ENCODE measurements at places on chromosomes 16 and 17. TPM values are rescaled to one million over a fixed set of nuclear protein-coding genes. Genes with fewer than 3 reads are reported as not detected.

- DNase-seq = no peak
Observed at GRCh38 chr16:84105948-84106740, 10.6 kb downstream of the MBTPS1 start.

The CDC6 gene
- total RNA-seq = 16.8 TPM

DNA sequence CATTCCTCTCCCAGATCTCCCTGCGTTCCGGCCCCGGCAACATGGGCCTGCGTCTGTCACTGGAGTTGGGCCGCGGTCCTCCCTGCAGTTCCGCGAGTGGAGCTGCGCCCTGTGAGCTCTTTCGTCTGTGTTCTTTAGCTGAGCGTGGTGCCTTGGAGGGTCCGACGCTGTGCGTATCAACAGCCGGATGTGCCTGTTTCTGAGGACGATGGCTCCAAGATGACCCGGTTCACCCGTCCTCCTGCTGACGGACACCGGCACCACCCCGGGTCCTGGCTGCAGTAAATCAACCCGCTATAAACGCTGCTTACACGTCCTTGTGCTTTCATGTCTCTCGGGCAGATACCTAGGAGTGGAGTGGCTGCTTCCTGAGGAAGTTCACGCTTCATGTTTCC is 44.8 kb upstream of the GNG13 start:
- DNase-seq = no peak

The NT5M gene
- 7.1 TPM for total RNA-seq

The SMPD3 gene
- total RNA-seq = 0.20 TPM

DNA sequence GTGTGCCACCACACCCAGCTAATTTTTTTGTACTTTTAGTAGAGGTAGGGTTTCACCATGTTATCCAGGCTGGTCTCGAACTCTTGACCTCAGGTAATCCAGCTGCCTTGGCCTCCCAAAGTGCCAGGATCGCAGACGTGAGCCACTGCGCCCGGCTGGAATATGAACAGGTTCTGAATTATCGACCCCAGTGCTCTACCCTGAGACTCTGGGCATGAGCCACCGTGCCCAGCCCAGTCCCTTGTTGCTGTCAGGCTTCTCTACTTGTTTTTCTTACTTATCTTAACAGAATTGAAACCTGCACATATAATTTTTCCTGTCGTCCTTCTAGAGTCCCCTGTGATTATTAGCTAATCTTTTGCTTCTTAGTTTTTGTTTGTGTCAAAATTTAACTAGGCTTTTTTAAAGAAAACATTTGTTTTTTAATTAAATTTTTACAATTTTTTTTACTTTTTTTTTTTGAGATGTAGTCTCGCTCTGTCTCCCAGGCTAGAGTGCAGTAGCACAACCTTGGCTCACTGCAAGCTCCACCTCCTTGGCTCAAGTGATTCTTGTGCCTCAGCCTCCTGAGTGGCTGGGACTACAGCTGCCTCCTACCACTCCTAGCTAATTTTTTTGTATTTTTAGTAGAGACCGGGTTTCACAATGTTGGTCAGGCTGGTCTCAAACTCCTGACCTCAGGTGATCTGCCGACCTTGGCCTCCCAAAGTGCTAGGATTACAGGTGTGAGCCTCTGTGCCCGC is 66.7 kb downstream of the AP2B1 start:
- no peak for DNase-seq

DNA sequence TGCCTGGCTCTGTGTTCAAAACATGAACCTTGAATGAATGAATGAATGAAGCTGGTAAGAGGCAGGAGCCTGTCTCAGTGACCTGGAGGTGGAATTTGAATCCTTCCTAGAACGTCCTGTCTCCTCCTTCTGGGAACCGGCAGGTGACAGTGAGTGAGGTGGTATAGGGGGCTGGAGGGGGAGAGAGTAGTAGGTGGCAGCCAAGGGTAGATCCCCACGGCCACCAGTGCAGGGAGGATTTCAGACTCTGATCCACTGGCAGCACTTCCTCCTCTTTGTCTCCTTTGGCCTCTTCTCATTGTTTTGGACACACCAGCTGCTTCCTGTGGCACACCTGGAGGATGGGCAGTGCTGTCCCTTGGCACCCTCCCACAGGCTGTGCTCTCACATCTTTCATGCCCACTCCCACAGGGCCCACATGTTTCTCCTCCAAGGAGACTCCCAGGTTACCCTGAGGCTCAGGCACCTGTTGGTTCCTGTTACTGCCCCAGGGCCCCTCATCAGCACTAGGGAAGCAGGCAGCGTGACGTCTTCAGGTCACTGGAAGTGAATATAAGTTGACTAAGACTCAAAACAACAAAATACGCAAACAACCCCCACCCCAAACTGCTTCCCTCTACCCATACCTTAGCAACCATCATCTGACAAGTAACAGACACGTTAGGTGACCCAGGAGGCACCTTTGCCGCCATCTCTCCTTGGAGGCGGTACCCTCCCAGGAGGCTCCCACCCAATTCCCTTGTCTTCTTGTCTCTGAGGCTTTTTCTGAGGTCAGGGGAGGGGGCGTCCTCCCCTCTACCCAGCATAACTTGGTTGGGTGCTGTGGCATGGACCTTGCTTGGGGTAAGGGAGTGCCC is 84.6 kb downstream of the N4BP1 start:
- DNase-seq = no peak

The KCNJ18 gene
- not detected for total RNA-seq

GRCh38 chr16:55207693-55208428 is 116.1 kb upstream of the IRX6 start:
- DNase-seq = no peak

The LGALS9B gene
- not detected for total RNA-seq

DNA sequence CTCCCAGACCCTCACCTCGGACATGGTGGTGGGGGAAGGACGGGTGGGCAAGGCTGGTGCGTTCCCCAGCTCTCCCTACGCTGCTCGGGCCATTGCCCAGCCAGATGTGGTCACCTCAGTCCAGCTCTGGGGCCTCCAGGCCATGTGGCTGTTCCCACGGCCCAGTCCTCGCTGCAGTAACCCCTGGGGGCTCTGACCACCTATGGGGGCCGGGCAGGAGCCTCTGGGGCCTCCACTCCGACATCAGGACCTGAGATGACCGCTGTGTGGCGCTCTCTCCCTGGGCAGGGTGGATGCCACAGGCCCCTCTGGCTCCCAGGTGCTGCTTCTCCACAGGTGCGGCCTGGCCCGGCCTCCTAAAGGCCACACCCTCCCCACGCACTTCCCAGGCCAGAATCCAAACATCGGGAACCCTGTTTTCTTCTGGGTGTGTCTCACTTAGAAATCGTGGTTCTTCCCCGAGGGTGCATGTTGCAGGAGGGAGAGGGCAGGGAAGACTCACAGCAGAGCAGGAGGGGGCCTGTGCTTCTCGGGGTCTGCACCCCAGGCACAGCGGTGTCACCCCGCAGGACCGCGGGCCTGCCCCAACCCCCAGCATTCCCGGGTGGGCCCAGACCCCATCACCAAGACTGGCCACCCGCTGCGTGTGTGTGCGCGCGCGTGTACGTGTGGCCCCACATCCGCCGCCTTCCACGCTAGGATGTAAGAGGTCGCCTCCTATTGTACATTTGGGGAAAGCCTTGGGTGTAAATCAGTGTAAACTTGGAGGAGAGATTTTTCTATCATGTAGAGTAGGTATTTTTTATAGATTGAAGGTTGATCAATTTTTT is 5.9 kb upstream of the CAPN15 start:
- DNase-seq = no peak

The SECTM1 gene
- 7.0 TPM for total RNA-seq

- no peak for DNase-seq
Observed at GRCh38 chr17:32285746-32286517, 20.3 kb downstream of the RHBDL3 start.

DNA sequence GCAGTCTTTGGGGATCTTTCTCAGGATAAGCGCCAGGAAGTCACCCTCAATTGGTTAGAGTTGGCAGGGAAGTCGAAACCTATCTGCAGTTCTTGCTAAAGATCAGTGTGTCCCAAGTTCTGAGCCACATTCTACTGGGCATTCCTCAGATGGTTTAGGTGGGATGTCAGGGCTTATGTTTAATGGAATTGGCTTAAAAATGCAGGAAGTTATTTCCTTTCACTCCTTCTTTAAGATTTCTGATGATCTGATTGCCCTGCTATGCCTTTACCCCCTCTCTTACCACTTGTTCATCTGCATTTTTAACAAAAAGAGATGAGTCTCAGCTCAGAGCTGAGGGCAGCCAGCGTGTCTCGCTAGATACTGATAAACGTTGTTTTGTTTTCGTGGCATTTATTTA is 30.8 kb downstream of the FOXL1 start:
- DNase-seq = no peak

- peak; percentile 75 for DNase-seq
Observed at GRCh38 chr17:7436556-7437368, 1.5 kb downstream of the TMEM102 start.

GRCh38 chr17:50693036-50693682 is 14.6 kb downstream of the ANKRD40 start:
- no peak for DNase-seq

The ZNF423 gene
- total RNA-seq = 19.8 TPM

GRCh38 chr17:49916854-49917515 is 52.0 kb upstream of the DLX4 start:
- no peak for DNase-seq

The TEX14 gene
- 0.20 TPM for total RNA-seq

DNA sequence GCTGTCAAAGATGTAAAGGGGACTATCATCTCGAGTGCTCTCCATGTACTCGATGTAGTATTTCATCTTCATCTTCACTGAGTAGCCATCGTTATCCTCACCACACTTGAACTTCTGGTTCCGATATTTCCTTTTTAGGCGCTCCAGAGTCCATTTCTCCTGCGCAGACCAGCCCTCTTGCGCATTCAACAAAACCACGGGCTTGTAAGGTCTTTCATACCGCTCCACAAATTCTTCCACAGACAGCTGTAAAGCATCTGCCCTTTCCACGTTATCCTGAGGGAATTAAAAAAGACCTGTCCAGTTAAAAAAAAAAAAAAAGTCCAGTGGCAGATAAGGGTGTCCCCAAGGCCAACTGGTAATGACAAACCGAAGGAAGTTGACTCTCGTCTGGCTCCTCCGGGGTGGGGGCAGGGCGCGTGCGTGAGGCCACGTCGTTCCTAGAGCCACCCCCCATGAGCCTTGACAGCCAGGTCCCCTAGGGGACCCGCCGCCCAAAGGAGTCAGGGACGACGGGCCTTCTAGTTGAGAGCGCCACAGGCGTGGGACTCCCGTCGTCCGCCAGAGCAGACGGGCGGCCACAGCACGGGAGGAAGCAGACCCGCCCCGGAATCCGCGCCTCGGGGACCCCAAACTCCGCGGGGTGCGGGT is 701 bp downstream of the JMJD6 start:
- DNase-seq = no peak

The KRT12 gene
- not detected for total RNA-seq

GRCh38 chr16:20853143-20853542 is 46.8 kb downstream of the REXO5 start:
- DNase-seq = no peak

The DBNDD1 gene
- 11.5 TPM for total RNA-seq

- DNase-seq = no peak
Observed at GRCh38 chr16:2609827-2610470, 72.1 kb downstream of the PDPK1 start.

The SEPTIN1 gene
- total RNA-seq = 0.86 TPM

- DNase-seq = no peak
Observed at GRCh38 chr17:70295731-70296130, 126.4 kb downstream of the KCNJ2 start.

The GPRC5C gene
- 44.2 TPM for total RNA-seq

- no peak for DNase-seq
Observed at GRCh38 chr16:717450-718245, 2.7 kb downstream of the METRN start.

The HEXD gene
- total RNA-seq = 76.3 TPM

DNA sequence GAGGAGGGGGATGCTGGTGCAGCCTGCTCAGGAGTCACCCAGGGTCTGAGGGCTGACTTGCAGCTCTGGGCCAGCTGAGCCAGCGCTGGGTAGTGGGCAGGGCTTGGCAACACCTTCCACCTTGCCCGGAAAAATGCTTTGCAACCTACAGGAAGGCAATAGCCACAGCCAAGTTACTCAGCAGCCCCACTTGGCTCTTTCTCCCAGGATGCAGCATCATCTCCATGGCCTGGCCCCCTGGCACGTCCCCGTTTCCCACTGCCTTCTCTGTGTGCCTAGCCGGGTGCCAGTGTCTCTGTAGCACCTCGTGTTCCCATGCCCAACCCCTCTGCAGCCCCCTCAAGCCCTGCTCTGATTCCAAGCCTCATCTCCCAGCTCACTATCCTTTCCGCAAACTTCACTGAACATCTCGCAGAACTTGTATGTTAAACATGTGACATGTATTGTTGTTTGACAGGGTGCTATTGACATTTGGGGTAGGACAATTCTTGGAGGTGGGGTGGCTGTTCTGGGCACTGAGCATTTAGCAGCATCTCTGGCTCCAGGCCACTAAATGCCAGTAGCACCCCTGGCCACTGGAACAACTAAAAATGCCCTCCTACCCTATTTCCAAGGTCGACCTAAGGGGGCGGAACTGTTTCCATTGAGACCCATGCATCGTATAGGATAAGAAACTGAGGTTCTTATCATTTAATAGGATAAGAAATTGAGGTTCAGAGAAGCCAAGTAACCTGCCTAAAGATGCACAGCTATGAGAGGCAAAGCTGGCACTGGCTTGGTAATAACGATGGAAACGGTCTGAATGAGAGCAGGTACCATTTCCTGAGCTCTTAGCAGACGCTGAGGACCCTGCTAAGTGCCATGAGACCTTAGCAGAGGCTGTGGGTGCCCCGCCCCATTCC is 12.2 kb downstream of the DEXI start:
- DNase-seq = no peak

The C17orf50 gene
- total RNA-seq = not detected

The EVPL gene
- 0.16 TPM for total RNA-seq

DNA sequence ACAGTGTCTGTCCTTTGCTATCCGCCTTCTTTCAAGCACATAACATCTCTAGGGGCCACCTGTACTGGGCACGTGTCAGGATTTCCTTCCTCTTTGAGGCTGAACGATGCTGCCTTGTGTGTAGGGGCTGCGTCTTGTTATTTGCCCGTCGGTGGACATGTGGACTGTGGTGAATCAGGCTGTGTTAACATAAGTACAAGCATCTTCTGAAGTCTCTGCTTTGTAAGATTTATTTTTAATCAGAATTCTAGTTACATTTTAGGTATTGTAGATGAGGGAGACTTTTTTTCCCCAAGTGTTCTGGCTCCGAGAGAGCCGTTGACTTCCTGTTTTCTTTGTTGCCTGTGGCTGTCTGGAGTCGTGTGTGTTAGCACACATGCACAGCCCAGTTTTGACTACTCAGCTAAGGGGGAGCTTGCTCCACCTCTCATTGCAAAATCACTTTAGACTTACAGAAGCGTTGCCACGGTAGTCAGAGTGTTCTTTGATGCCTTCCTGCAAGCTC is 26.1 kb downstream of the SPG7 start:
- no peak for DNase-seq
